ENCODE measurements at places on chromosomes 11 and 22.

- DNase-seq = no peak
Observed at GRCh38 chr11:130124096-130124495, 35.5 kb upstream of the ST14 start.

DNA sequence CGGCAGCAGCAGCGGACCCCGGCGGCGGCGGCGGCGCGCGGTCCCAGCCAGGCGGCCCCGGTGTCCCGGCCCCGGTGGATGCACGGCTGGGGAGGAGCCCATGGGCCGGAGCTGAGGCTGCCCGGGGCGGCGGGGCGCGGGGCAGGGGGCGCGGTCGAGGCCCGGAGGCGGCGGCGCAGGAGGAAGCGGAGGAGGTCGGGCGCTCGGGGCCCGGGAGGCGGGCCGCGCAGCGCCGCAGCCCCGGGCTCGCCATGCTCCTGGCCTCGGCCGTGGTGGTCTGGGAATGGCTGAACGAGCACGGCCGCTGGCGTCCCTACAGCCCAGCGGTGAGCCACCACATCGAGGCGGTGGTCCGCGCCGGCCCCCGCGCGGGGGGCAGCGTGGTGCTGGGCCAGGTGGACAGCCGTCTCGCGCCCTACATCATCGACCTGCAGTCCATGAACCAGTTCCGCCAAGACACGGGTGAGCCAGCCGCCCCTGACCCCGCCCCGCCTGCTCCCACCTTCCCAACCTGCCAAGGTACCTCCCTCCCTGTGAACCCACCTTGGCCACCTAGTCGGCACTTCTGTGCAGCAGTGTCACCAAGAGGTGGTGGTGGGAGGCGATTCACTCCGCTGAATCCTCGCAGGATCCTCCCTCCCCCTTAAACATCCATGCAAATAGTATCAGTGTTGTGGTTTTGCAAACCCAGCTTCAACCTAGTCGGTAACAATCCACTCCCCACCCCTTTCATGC, 580 bp downstream of the DTX4 start:
- DNase-seq = peak; percentile 63

DNA sequence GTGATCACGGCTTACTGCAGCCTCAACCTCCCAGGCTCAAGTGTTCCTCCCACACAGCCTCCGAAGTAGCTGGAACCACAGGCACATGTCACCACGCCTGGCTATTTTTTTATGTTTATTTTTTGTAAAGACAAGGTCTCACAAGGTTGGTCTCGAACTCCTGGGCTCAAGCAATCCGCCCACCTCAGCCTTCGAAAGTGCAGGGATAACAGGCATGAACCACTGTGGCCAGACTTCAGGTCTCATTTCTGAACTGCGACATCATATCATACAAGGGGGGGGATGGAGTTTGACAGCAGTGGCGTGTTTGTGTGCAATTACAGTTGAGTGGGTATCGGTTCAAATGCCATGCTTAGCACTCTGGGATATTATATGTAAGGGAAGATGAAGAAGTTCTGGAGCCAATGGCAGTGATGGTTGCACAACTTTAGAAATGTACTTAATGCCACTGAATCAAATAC, 6.9 kb downstream of the NAALADL1 start:
- DNase-seq = no peak

DNA sequence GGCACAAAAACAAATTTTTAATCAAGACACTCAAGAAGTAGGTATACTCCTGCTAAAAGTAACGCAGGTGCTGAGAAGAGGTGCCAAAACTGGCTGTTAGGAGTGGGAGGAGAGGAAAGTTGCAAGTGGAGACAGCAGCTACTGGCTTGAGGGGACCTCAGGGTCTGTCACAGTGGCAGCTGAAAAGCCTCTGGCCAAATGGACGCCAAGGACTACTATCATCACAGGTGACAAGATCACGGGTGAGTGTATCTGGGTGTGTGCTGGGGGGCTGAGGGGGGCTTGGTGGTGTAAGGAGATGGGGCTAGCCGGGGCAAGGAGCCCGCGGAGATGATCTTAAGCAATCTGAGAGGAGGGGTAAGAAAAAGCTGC, 687 bp downstream of the ZNF202 start:
- no peak for DNase-seq

- no peak for DNase-seq
Observed at GRCh38 chr11:119803726-119804294, 74.8 kb upstream of the NECTIN1 start.

GRCh38 chr11:62546244-62546928, at the start of gene AHNAK:
AHNAK (minus strand) TSS chr11:62546806; CDS start chr11:62536098, 10,708 bp downstream.
- peak; percentile 77 for DNase-seq

GRCh38 chr11:120952461-120953434, 71.2 kb upstream of the TBCEL start:
- peak; percentile 86 for DNase-seq

DNA sequence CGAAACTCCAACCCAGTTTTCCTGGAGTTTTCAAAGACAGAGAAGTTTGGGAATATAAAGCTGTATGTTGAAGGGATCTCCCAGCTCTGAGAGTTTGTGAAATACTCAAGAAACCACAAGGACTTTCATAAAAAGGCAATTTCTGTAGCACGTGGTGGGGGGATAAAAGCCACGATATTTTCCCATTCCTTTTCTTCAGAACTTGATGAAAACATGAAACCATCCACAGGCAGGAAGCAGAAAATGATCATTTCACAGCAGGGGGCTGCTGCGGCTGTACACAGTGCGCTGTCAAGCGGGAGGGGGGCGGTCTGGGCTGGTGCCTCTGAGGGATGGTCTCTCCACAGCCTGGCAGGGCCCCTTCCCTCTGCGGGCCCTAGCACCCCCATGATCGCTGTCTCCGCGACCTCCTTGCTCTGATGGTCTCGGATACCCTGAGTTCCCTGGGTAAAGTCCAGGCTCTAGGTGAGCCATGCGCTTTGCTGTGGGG, 423.2 kb downstream of the MN1 start:
- DNase-seq = no peak

GRCh38 chr22:28909375-28909774, 26.0 kb downstream of the ZNRF3 start:
- DNase-seq = no peak

DNA sequence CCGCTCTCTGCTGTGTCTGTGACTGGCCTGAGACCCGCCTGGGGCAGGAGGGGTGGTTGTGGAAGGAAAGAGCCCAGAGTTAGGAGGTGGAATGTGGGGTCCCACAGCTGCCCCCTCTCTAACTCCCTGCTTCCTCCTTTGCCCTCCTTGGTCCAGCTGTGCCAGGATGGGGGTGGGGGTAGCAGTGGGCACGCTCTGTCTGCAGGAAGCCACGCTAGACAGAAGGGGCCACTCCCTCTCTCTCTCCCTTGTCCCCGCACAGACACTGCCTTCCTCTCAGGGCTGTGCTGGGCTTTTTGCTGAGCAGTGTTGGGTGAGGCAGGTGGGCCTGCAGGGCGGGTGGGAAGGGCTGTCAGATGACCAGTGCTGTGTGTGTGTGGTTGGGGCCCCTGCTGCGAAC, 2.0 kb upstream of the SOX10 start:
- no peak for DNase-seq

DNA sequence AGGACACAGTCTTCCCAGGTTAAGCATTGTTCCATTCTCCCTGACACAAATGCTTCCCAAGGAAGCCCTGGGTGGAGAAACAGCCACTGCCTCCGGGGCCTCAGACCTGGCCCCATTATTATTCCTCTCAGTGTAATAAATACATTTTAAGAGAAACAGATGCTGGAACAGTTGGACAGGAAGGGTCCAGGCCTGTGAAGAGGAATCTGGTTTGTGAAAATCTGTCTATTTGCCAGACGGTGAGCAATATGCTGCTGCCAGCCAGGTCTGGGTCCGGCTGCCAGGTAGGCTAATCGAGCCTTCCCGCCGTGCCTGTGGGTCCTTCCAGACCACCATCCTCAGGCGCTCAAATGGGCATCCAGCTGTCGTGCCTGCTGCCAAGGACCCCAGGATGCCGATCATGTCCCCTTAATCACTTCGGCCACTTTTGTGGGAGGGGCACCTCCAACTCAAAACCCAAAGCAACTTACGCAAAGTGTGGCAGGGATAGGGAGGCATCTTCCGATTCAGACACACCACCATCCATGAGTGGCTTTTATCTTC, 528.4 kb downstream of the MIAT start:
- no peak for DNase-seq

DNA sequence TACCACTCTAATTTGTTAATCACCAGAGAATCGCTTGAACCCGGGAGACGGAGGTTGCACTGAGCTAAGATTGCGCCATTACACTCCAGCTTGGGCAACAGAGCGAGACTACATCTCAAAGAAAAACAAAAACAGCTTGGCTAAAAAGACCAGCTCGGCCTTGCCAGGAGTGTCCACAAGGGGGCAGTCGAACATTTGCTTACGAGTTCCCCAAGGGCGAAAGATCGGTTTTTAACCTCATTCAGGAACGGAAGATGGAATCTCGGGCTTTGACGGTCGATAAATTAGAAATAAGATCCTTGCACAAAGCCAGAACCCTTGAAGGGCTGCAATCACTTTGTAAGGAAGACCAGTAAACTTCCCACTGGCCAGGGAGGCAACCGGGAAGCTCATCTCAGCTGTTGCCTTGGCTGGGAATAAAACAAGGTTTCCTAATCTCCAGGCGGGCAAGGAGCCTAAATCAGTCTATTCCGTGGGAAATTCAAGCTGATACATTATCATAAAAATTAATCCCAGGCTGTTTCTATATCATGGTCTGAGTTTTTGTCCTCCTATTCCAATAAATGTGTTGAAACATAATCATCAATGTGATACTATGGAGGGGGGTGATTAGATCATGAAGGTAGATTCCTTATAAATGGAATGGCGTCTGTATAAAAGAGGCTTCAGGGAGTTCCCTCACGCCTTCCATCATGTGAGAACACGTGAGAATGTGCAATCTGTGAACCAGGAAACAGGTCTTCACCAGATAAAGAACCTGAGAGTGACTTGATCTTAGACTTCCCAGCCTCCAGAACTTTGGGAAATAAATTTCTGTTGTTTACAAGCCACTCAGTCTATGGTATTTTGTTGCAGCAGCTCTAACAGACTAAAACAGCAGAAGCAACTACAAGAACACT, 14.9 kb upstream of the SLC29A2 start:
- peak; percentile 72 for DNase-seq

DNA sequence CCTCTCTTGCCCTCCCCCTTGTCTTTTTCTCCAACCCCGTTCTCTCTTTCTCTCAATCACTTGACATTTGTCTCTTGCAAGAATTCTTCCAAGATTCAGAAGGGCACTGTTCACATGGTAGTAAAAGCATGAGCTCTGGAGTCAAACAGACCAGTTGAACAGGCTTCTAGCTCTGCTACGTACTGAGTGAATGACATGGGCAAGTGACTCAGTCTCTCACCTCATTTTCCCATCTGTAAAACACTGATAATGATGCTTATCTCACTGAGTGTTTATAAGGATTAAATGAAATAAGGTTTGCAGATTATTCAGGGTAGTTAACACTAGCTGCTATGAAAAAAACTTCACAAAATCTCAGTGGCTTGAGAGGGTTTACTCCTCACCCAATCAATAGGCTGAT, 5.9 kb upstream of the IL10RA start:
- DNase-seq = no peak

DNA sequence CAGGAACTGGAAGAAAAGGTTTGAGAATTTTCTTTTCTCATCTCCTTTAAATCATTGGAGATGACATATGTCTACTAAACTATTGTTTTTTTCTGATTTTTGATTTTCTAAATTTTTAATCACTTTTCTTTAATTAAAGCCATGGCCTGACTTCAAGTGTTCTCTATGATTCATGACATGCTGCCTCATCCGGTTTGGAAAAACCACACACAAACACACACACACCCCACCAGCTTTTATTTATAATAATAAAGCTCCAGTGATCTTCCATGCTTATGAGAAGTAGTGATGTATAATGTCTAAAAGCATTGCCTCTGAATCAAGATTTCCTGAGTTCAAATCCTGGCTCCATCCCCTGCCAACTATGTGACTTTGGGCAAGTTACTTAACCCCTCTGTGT, 179.2 kb downstream of the SPON1 start:
- no peak for DNase-seq

DNA sequence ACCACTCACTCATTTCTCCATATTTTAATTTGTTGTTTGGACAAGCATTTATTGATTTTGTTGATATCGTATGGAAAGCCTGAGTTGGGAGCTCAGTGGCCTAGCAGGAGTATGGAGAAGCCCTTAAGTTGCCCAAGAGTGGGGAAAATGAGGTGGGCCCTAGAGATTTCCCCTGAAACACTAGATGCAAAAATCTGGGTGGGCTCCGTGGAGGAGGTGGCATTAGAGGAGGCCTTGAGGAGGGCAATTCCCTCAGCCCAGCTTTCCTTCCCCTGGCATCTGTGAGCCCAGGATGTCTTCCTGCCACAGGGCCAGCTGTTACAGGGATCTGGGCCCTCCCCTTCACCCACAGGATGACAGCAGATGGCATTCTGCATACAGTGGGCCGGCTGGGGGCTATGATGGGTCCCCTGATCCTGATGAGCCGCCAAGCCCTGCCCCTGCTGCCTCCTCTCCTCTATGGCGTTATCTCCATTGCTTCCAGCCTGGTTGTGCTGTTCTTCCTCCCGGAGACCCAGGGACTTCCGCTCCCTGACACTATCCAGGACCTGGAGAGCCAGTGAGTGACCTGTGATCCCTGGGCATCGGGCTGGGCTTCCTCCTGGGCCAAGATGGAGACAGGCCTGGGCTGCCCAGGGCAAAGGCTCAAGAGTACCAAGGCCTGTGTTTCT, 21.6 kb upstream of the SLC22A12 start:
- no peak for DNase-seq

DNA sequence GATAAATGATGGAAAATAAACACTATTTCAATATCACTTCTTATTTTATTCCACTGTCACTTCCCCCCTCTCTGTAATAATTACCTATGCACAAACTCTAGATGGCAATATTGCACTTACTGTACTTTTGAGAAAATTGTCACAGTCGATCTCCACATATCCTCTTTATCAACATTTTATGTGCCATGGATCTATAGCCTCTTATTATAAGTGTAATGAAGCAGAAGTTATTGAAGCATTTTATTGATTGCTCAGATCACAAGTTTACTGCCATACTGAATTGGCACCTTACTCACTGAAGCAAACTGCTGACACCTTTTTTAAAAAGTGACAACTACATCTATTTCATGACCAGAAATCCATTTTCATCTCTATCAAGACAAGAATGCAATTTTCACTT, 133.4 kb downstream of the DCDC1 start:
- DNase-seq = no peak

GRCh38 chr11:607020-607780, 8.6 kb downstream of the IRF7 start:
- DNase-seq = no peak

DNA sequence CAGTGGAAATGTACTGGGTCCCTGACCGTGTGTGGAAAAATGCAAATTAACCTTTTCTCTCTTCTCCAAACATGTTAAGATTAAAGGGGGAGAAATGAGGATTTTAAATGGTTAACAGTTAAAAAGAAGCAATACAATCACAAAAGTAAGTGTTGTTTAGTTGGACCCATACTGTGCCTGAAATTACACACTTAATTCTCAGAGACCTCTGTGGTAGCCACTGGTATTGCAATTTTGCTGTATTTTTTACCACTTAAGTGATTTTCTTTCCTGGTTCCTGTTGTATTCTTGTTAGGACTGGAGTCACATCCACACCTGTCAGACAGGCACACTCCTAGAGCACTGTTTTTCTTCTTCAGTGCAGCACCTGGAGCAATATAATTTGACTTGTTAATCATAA, 179.6 kb upstream of the PDGFD start:
- DNase-seq = no peak
